ENCODE measurements at places on chromosomes 7 and 10.

DNA sequence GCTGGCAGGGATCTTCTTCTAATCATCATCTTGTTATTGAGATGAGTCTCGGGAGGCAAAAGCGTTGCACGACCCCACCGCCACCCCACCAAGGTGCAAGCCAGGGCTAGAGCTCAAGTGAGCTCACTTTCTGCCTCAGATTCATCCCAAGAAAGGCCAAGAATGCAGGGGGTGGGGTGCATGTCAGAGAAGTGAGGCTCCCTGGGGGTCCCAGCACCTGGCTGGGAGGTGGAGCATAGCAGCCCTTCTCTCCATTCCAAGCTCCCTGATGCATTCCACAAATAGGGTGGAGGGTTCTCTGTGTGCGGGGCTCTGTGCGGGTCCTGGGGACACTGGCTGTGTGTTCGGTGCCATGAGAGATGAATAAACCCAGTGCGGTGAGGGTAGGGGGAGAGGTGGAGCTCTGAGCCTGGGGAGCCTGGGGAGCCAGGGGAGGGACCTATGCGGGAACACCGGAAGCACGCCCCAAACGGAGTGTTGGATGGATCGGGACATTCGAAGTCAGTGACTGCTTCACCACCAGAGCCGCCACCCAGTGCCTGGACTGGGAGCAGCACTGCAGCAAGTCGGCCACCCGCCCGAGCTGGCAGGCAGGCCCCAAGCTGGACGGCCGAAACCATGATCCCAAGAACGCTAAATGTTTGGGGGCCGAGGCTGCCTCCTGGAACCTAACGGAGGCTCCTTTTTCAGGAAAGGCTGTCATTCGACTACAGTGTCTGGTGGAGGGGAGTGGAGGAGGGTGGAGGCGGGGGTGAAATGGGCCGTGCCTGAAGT is 17.9 kb upstream of the HMX3 start:
- DNase-seq: no peak

DNA sequence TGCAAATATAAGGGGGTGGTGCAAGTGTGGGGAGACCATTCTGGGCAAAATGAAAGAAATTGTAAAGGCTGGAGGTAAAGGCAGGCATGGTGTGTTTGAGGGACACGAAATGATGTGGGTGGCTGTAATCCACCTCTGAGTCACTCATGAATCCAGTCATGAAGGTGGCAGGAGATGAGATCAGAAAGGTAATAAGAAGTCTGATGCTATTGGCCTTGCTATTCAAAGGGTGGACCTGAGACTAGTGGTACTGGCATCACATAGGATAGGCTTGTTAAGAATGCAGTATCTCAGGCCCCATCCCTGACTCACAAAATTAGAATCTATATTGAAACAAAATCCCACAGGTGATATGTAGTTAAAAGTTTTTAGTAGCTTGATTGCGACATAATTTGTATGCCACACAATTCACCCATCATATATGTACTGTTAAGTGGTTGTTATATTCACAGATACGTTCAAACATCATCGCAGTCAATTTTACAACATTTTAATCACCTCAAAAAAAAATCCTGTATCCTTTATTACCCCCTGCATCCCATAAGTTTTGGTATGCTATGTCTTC is 85.6 kb downstream of the ST8SIA6 start:
- no peak for DNase-seq

DNA sequence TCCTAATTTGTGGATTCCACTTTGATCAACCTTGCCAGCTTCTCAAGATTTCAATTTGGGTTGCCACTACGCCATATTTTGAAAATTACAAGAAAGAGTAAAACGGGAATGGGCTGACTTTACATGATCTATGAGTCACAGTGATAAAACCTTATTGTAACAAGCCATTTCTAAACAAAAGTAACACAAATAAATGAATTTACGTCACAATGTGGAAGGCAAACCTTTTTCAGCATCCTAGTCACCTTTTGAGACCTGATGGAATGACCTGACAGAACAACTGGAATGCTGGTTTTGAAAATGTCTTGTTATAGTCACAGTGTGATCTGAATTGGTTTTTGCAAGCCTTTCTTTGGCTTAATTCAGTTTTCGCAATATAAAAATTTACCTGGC is 85.9 kb downstream of the CDK6 start:
- no peak for DNase-seq

DNA sequence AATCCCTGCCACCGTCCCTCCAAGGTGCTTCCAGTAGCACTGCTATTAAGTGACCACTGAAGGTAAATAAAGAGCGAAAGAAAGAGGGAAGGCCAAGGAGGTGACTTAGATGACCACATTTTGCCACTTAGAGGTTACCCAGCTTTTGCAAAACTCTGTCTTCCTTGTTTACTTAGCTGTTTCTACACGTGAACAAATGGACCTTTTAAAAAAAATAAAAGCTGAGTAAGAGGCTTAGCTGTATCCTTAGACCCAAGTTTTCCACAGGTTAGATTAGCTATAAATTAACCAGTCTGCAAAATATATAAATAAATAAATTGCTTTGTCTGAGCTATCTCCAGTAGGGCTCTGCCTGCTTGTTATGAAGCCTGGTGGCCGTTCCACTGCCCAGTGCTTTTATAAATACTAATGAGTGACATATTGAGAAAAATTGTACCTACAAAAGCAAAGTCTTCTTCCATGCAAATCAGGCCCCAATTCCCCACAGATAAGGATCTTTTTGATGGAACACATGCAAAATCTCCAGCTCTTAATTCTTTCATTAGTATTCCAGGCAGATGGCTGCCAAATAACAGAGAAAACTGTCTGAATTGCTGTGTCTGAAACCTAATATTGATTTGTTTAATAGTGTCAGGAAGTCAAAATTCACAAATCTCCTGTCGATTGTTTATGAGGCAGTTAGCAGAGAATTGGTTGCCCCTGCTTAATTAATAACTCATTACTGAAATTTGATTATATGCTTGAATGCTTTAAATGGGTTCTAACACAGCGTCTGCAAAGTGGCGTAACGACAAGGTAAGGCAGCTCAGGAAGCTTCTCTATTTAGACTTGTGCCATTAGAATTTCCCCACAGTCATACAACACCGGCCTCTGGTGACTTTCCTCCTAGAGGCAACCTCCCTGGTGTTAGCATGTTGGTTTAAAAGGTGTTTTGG is 176.7 kb downstream of the EMX2 start:
- no peak for DNase-seq

DNA sequence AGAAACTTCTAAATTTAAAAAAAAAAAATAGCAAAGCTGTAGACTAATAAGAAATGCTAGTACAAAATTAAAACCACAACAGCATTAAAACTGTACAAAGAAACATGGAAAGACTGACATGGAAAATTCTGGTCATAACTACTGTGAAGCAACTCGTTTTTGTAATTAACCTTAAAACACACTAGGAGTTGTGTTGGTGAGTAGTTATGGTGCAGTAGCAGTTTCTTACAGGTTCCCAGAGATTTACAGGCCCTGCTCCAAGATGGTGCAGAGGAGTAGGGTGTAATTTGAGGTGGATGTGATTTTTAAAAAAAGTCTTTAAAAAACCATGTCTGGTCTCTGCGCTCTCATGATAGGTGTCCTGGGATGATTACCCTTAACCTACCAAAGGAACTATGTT is 31.0 kb downstream of the TNKS2 start:
- DNase-seq: no peak

DNA sequence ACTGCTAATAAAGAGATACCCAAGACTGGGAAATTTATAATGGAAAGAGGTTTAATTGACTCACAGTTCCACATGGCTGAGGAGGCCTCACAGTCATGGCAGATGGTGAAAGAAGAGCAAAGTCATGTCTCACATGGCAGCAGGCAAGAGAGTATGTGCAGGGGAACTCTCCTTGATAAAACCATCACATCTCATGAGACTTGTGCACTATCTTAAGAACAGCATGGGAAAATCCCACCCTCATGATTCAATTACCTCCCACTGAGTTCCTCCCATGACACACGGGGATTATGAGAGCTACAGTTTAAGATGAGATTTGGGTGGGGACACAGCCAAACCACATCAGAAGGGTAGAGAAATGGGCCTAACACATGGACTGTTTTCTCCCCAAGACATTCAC is 156.3 kb downstream of the CCDC71L start:
- no peak for DNase-seq

DNA sequence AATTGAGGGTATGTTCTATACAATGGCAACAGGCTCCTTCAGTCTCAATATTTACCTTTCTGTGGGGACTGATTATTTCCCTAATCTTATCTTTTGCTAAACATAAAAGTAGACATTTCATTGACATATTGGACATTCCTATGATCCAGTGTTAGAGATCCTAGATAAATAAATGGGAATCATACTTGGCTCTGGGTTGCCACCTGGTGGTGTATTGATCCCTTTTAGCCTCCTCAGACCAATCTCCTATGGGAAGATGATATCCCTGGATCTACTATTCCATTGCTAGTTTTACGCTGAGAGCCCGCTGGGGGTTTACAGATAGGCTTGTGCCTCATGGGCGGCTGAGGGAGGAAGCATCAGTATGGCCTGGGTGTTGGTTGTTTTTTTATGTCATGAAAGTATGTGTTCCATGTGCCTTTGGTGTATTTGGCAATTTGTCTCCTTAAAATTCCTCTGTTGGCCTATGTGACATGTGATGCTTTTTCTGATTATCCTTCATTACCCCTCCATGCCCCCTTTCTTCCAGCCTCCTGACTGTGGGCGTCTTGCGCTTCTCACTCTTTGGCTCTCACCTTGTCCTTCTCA is 18.8 kb downstream of the CELF2 start:
- no peak for DNase-seq

DNA sequence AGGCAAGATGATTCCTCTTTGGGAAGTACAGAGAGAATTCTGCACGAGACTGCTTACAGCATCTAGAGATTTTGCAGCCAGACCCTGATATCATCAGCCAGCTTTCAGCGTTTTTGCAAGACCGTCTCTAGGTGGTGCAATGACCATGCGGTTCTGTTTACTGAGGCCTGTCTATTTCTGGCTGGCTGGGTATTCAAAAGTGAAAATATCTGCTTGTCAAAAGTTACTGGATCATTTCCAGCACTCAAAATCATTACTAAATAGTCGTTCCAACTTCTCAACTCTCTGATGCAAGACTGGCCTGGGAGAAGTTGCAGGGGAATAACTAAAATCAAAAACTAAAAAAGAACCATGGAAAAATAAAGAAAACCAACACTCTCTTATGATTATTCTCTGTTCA is 240.1 kb downstream of the ELMO1 start:
- no peak for DNase-seq

DNA sequence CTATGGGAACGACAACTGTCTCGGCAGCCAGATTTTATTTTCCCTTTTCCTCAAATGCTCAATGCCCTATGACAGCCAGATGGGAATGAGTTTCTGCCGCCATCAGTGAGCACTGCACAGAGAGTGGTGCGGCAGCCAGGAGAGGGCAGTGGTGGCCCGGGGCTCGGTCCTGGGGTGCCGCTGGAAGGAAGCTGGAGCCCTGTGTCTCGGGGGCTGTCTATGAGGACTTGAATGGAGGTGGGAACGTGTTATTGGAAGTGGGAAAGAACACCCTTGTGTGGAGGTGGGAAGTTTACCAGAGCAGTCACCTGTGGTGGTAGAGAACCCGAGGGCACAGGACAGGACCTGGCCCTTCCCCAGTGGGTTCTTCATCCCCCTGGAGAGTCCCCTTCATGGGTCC is 35.8 kb downstream of the JAKMIP3 start:
- DNase-seq: no peak

GRCh38 chr7:22201186-22201880 is 155.6 kb downstream of the RAPGEF5 start:
- no peak for DNase-seq

DNA sequence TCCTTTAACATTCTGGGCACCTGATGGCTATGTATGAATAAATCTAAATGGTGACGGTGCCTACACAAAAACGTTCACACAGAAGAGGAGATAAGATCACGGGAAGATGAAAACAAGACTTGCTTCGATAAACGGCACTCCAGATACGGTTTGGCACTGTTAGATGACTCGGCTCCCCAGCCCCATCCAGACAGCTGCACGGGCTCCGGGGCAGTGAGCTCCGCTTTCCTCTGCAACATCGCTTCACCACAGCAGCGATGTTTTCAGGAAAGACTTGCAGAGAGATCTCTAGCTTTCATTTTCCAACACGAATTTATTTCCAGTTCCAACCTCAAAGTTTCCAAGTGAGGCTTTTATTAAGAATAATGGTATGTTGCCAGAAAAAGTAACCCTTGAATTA is 132.1 kb downstream of the KLF6 start:
- no peak for DNase-seq

GRCh38 chr7:64882341-64883112 is 20.5 kb upstream of the ZNF273 start:
- no peak for DNase-seq

DNA sequence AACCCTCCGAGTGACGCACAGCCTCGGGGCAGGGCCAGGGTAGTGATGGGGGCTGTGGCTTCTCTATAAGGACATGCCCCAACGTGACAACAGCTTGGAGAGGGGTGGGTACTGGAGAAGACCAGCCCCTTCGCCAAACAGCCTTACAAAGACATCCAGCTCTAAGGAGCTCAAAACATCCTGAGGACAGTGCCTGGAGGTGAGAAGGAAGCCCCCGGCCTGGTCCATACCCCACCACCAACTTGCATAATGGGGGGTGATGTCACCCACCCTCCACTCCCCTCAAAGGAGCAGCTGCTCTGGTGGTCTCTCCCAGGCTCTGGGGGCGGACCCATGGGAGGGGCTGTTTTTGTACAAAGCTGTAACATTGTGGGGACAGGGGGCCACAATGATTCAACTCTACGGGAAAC is 15.1 kb downstream of the PRSS2 start:
- peak; percentile 67 for DNase-seq

DNA sequence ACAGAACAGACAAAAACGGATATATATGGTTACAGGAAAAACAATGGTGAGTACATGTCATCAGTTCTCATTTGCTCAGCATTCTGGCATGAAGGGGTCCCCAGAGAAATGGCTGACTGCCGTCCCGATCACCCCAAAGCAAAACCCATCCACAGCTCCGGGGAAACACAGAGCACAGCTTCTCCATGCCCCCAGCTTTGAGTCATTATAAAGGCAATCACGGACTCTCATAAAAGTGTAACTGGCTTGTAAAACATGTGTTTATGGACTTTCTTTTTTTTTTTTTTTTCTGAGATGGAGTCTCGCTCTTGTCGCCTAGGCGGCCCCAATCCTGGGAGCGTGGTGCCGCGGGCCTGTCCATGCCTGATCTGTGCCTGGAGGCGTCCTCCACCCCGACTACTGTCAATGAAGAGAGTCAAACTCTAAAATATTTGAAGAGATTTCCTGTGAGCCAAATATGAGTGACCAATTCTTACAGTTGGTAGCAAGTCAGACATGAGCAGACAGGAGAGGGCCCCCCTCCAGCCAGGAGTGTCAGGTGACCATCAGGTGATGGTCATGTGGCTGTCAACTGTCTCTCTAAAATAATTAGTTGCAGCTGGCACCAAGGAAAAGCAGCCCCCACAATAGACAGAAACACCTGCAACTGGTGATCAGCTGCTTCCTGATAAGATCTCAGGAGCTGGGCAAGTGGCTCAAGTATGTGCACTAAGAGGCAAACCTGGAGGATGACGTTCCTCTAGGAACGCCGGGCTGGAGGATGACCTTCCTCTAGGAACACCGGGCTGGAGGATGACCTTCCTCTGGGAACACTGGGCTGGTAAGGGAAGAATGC is 21.7 kb upstream of the NOM1 start:
- no peak for DNase-seq

All from CD8-positive, alpha-beta T cell (primary cell).